ENCODE measurements at places on chromosomes 1 and 21.

DNA sequence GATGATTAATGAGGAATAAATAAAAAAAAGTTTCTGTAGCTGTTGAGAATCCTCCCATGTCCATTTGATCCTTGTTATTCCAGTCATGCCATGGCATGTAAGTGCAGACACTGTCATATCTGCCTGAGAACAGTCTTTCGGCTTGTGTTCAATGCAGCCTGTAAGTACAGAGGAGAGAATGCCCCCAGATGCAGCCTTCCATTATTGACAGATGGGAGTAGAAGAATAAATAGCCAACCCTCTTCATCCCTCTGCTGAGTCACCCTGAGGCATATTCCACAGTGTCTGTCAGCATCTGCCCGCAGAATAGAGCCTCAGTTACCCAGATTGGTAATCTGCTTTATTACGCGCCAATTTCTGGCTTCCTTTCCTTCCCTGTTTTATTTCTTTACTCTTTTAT, 139.4 kb downstream of the LRRC7 start:
- DNase-seq: no peak

- peak; percentile 82 for DNase-seq
These were observed 118.1 kb downstream of the PGBD5 start for GRCh38 chr1:230308039-230308438.

- no peak for DNase-seq
These were observed 56.1 kb downstream of the SMYD2 start for GRCh38 chr1:214337015-214337414.

DNA sequence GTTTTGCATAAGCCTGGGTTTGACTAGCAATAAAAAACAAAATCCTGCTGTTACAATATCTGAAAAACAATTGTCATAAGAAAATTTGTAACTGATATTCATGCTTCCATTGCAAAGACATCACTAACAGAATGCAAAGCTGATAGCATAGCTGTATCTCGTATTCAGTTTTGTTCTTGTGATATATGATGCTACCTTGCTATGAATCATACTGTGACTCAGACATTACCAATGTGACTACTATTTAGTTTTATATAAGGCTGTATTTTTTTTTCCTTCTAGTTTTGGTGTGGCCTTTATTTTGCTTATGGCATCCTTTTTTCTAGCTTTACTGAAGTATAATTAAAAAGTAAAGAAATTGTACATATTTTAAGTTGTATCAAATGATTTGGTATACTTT, 1381.8 kb downstream of the MRPL39 start:
- DNase-seq: peak; percentile 19

GRCh38 chr1:101849356-101849755, 147.4 kb downstream of the OLFM3 start:
- no peak for DNase-seq

DNA sequence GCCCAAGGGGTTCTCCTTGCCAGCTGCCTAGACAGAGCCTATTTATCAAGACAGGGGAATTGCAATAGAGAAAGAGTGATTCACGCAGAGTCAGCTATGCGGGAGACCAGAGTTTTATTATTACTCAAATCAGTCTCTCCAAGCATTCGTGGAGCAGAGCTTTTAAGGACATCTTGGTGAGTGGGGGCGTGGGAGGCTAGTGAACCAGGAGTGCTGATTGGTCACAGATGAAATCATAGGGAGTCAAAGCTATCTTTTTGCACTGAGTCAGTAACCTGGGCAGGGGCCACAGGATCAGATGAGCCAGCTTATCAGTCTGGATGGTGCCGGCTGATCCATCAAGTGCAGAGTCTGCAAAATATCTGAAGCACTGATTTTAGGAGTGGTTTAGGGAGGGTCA, 64.8 kb upstream of the MRPS6 start:
- no peak for DNase-seq

DNA sequence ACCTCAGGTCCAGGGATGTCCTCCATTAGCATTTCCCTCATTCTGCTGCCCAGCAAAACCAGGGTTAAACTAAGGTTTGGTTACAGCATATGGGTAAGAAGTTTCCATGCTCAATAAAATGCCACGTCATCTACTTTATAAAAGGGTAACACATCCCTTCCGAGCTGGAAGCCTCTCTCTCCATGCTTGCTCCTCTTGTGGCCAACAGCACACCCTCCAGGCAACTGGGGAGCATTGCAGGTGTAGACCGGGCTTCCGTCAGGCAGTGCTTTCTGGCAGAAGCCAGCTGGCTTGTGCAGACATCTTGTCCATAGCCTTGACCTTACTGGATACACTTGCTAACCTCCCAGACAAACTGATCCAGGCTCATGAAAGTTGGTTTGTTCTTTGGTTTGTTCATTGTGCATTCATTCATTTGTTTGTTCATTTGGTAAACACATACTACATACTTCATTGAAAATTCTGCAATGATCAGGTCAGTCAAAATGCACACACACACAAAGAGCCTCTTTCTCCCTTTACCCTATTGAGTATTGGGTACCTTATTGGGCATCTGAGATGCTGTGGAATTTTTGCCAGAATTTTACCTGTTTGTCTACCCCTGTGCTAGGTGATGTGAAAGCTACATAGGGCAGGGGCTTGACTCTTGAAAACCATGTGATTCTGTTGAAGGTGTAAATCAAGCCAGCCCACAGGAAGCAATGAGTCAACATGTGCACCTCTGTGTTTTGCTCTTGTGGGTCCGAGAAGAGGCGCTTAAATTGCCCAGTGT, 422.8 kb downstream of the CAMTA1 start:
- DNase-seq: peak; percentile 15

- DNase-seq: no peak
These were observed 52.6 kb upstream of the RBM15 start for GRCh38 chr1:110286564-110286963.
